Osteocyte (in vitro differentiated cells): ENCODE measurements at places on chromosomes 5 and 9.
A peak's percentile ranks its signal among the peaks of the same experiment; 100 is the strongest.

- peak; percentile 92 for DNase-seq
Measured at GRCh38 chr9:129138476-129139232, 27.4 kb downstream of the PTPA start.

GRCh38 chr5:124627815-124628595 lies 118.4 kb downstream of the ZNF608 start:
- DNase-seq = no peak

DNA sequence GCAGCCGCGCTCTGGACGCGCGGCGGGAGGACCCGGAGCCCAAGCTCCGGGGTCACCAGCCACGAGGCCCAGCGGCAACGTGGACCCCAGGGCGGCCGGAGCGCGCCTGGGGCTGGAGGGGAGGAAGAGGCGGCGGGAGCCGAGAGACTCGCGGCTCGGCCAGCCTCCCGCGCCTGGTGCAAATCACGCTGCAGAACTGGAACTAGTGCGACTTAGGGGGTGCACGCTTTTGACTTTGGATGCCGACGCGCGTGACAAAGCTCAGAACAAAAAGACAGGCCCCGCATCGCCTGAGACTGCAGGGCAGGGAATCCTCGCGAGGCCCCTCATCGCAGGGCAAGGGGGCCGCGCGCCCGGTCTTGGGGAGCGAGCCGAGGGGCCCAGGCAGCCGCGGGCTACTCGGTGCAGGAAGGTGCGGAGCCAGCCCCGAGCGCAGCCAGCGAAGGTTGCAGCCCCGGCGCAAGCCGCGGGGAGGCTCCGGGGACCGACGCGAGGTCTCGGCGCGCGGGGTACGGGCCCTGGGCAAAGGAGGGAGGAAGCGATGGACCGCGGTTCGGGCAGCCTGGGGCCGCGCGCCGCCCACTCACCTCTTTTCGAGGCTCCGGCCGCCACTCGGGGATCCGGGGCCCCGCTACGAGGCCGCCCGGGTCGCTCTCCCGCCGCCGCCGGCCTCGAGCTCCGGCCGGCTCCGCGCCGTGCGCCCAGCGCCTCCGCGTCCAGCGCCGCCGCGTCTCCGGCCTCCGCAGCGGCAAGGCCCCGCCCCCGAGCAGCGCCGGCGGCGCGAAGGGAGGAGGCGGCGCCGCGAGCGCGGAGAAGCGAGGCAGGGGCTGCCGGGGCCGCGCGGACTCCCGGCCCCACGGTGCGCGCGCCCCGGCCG lies at the start of gene GOLM1:
Gene GOLM1 (minus strand): TSS at position 735 of the 877 bp plus-strand sequence. CDS start 20,238 bp downstream, outside the sequence.
- peak; percentile 87 for DNase-seq

- no peak for DNase-seq
Measured at GRCh38 chr9:133709015-133709611, 29.0 kb downstream of the SARDH start.

DNA sequence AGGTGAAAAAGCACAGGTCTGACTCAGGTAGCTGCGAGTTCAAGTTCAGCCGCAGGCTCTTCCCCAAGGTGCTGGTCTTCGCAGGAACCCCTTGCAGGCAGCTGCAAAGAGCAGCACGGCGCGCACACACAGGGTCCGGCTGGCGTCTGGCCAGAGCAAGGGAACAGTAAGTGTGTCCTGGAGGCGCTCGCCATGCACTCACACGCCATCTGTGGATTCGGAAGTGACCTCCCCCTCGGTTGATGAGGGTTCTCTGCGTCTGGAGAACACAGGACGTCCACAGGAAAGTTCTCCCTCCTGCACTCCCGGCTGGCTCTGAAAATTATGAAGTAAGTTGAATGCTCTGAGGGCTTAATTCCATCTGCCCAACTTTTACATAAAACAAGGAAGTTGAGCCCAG lies 14.0 kb upstream of the EGFL7 start:
- no peak for DNase-seq

GRCh38 chr9:38063363-38063707 lies 5.7 kb downstream of the SHB start:
- no peak for DNase-seq

DNA sequence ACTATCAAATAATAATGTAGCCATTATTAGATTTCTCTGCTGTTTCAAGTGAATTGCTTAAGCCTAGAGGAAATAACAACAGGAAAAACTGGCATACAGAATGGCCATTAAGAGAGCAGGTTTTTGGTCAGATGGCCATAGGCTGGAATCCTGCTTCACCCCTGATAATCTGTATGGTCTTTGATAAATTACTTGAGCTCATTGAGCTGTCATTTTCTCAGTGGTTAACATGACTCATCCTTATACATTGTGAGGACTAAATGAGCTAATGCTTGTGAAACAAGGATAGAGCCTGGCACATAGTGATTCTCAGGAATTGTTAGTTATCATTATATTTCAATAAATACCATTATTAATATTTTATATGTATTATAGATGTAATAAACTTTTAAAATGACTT lies 516.5 kb downstream of the KIF4B start:
- no peak for DNase-seq

- DNase-seq = no peak
Measured at GRCh38 chr9:132837501-132838286, 40.4 kb downstream of the AK8 start.

DNA sequence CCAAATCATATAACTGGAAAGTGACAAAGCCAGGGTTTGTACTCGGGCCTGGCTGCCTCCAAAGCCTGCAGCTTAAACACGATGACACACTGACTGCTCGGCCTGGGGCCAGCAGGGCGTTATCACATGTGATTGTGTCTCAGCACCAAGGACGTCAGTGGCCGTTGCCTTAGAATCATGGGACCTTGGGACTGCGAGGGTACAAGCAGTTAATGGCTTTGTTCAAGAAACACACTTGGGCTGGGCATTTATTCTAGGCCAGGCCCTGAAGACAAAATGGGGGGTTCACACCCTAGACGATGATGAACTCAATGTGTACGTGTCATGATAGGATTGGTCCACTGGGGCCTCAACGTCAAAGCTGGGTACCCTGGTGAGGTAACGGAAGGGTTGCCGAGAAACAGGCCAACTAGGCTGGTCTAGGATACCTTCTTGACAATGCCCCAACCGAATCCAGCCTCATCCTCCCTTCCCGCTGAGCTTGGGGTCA lies 13.0 kb downstream of the SH3PXD2B start:
- DNase-seq = no peak
